ENCODE measurements at places on chromosomes 16 and 17.

- no peak for DNase-seq
Measured at GRCh38 chr17:37706446-37706845, 38.4 kb downstream of the HNF1B start.

GRCh38 chr16:52128361-52128760 is 418.6 kb downstream of the TOX3 start:
- DNase-seq = no peak

GRCh38 chr16:62046801-62047200 is 10.6 kb upstream of the CDH8 start:
- DNase-seq = no peak

GRCh38 chr17:39738568-39738901 is 797 bp downstream of the GRB7 start:
- peak; percentile 25 for DNase-seq

GRCh38 chr17:59406808-59407381 is 75.4 kb downstream of the YPEL2 start:
- no peak for DNase-seq

DNA sequence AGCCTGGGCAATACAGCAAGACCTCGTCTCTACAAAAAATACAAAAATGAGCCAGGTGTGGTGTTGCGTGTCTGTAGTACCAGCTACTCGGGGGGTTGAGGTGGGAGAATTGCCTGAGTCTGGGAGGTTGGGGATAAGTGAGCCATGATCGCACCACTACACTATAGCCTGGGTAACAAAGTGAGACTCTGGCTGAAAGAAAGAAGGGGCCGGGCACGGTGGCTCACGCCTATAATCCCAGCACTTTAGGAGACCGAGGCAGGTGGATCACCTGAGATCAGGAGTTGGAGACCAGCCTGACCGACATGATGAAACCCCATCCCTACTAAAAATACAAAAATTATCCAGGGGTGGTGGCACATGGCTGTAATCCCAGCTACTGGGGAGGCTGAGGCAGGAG is 10.5 kb upstream of the GRB2 start:
- DNase-seq = no peak

DNA sequence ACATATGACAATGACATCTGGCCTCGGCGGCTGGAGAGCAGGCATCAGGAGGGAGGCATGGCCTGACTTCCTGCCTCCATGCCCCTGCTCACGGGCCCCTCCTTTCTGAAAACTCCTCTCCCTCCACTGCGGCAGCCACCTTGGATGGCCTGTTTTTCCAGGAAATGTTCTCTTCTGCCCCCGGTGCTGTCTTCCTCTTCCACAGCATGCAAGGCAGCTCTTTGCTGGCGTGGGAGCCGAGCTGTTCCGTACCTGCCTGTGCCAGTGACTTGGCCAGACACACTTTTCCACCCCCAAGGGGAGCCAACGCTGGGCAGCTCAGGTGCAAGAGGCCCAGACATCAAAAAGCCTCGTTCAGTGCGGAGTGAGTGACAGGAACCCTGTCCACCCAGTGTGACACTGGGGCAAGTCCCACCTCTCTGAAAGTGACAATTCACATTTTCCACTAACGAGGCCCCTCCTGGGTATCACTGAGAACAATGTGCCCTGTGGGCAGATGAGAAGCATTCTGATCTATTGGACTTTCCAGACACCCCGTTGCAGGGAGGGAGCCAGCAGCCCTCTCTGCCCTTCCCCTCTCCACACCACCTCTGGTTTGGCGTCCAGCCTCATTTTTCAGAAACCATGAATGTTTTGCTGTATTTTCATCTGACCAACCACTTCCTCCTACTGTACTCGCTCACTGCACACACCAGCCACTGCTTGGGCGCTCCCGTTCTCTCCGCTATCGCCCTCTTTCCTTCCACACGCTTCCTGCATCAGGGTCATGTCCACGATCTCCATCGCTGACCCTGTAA is 31.2 kb downstream of the NSMCE1 start:
- DNase-seq = peak; percentile 50

- no peak for DNase-seq
Measured at GRCh38 chr17:5033352-5034015, 1.7 kb downstream of the SLC52A1 start.

DNA sequence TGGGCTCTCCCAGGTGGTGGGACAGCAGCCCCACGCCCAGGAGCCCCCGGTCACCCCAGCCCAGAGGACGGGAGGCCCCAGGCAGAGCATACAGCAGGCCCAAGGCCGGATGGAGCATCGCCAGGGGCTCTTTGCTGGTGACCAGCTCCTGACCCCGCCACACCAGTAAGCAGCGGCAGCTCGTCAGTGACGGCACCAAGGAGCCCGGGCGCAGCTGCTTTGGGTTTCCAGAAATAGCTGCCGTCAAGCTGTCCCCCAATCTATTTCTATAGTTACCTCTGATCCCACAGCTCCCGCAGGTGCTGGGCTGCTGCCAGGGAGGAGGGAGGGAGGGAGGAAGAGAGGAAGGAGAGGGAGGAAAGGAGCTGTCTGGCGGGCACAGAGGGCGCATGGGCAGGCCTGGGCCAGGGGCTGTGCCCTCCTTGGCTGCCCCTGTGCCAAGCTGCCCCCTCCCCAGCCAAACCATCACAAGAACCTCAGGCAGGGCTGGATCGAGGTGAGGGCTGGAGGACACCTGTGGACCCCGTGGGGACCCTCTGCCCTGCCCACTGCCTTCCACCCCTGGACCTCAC is 10.8 kb upstream of the RASD1 start:
- DNase-seq = no peak

DNA sequence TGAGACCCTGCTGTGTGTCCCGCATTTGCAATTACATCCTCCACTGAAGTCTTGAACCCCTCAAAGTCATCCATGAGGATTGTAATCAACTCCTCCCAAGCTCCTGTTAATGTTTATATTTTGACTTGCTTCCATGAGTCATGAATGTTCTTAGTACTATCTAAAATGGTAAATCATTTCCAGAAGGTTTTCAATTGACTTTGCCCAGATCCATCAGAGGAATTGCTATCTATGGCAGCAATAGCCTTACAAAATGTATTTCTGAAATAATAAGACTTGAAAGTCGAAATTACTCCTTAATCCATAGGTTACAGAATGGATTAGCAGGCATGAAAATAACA is 2.5 kb upstream of the C16orf87 start:
- DNase-seq = no peak

DNA sequence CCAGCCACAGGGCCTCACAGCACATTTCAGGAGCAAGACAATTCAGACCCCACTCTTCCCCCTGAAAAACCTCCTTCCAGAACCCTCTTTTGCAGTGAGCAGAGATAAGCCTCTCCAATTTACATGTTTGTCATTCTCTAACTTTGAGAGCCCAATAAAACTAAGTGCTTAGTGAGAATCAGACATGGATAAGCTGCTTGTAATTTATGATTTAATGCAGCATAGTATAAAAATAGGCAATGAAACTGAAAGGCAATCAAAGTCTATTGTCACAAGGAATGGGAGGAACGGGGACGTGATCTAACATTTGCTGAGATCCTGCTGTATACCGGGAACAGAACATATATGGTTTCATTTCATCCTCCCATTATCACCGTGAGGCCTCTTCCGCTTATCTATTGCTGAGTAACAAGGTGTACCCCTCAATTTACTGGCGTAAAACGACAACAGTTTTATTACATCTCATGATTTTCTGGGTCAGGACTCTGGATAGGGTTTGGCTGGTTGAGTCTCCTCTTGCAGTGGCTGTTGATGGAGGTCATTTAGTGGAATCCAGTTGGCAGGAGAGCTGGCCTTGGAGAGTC is 597.4 kb downstream of the MAF start:
- DNase-seq = no peak

- DNase-seq = peak; percentile 82
Measured at GRCh38 chr16:66977341-66978113, 10.9 kb upstream of the CES4A start.

DNA sequence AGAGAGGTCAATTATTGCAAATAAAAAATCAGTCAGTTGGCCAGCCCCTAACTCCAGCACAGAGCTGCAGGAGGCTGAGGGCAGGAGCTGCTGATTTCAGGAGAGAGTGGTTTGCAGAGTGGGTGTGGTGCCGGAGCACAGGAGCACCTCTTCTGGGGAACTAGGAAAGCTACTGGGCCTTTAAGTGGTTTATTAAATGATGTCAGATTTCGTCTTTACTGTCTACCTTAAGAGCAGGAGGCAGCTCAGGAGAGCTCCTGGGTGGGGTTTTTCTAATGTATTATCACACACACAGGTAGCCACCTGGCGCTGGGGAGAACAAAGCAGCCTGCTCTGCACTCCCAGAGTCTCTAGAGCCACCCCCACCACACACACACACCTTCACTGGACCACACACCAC is 11.5 kb upstream of the HAS3 start:
- no peak for DNase-seq

GRCh38 chr16:87864331-87864989 is 4.8 kb downstream of the SLC7A5 start:
- DNase-seq = no peak

- DNase-seq = no peak
Measured at GRCh38 chr16:101586-101985, 23.6 kb downstream of the MPG start.

DNA sequence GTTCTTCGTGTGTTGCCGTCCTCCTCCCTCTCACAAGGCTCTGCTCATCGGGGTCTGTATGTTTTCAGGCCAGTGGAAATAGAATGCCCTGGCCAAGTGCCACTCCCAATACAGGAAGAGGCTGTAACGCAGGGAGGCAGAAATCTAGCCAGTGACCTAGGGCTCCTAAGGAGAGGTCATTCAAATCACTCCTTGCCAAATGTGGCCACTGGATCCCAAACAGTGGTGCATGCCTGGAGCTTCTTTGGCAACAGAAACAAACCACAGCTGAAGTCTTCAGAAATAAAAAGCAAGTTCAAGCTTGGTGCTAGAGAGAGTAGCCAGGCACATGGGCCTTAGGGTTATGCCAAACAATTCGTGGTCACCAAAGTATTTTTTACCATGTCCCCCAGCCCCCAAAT is 66.1 kb downstream of the SMG6 start:
- DNase-seq = no peak

DNA sequence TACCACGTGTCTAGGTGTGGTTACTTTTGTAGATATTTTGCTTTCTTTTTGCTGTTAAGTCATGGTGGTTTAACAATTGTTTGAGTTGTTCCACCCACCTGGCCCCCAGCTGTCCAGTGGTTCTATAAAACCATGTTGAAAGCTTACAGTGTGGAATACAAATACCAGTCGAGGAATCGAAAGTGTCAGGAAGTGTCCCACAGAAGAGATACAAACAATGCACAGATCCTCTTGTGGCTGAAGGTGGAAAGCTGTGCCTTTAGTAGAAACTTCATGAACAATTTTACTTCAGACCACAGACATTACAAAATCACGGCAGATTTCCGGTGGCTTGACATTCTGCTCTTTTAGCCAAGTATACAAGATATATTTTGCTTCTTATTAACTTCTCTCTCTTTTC is 782.4 kb upstream of the SOX9 start:
- DNase-seq = no peak

GRCh38 chr16:88936556-88937205 is 40.3 kb downstream of the CBFA2T3 start:
- no peak for DNase-seq

Measured in stimulated activated CD8-positive, alpha-beta memory T cell treated with anti-CD3 and anti-CD28 coated beads, Interleukin-2, amount 100 ng/mL, for 1 hour (primary cell).